ENCODE measurements at places on chromosomes 2 and 18.

GRCh38 chr18:47380153-47380552 lies 128.7 kb upstream of the SKOR2 start:
- DNase-seq = no peak

- no peak for DNase-seq
Measured at GRCh38 chr2:20170704-20171250, 54.2 kb downstream of the SDC1 start.

DNA sequence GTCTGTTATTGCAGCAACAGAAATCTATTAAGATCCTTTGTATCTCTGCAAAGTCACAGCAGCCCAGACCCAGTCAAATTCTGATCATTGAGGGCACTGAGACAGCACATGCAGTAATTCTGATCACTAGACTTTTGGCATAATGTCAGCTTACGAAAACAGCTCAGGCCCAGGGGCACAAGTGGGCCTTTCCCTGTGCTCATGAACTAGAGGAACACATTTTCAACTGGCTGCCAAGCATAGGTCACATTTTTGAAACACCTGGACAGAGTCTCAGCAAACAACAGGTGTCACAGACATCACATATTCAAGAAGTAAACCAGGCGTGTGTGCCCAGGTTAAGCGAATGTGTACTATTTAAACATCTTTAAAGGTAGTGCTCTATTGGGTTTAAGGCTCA lies 13.7 kb downstream of the DOCK10 start:
- no peak for DNase-seq

DNA sequence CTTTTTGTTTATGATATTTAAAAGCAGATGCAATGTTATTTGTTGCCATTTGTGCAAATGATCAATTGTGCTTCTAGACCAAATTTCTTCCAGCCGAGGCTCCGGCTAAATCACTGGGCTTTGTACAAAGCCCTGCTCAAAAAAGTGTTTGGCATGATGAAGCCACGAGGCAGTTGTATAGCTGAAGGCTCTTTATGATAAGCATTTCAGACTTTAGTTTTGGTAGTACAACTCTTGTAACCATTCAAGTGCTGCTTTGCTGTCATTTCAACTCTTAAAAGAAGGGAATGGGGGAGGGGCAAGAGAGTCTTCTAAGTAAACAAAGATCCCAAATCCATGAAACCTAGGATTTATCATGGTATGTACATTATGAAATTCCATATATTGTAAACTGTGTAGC lies 3.3 kb upstream of the ZNF532 start:
- DNase-seq = peak; percentile 18

DNA sequence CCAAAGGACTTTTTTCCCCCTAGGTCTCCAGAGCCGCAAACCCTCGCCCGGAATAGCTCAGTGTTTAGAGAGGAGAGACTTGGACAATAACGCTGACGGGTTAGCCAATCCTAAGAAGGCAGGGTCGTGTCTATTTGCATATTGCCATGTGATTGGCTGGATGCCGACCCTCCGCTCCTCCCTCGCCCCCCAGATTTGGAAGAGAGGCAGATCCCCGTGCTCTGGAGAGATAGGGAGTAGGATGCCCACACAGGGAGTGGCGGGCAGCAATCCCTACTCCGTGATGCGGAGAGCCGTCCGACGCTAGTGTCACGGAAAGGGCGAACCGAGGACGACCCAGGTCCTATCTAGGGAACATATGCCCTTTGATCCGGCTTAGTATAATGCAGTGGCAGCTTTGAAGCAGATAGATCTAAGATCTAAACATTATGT lies 1.4 kb downstream of the WNT6 start:
- no peak for DNase-seq
